ENCODE measurements at places on chromosomes 3 and 15.

GRCh38 chr15:51333571-51333970 is 4.8 kb downstream of the CYP19A1 start:
- no peak for DNase-seq

DNA sequence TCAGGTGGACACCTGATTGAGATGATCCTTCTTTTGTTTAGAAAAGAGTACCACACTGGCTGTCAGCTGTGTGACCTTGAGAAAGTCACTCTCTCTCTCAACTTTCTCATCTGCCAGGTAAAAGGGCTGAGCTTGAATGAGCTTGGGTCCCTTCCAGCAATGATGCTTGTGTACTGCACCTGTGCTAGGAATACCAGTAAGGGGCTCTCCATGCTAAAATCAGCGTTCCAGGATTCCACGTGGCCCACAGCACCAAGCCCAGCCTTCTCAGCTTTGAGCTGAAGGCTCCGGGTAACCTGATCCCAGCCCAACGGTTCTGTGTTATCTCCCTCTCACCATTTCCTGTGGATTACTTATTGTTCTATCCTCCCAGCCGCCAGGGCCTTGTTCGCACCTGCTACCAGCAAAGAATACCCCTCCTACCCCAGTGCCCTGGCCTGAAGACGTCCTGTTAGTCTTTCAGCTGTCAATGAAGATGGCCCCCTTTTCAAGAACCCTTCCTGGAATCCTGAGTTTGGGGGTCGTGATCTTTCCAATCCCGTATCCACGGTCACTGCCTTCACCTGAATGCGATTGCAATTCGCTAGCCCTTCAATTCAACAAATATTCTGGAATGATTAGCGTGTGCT is 54.2 kb upstream of the CGNL1 start:
- DNase-seq = peak; percentile 68

GRCh38 chr3:29757054-29757777 is 476.3 kb downstream of the RBMS3 start:
- no peak for DNase-seq

- DNase-seq = no peak
Measured at GRCh38 chr3:43477600-43477999, 144.2 kb downstream of the ANO10 start.

- DNase-seq = no peak
Measured at GRCh38 chr3:177352424-177352823, 155.1 kb upstream of the TBL1XR1 start.

Data from NCI-H1436 (cell line).